ENCODE measurements at places on chromosomes 2 and 18.
A peak's percentile ranks its signal among the peaks of the same experiment; 100 is the strongest.

GRCh38 chr2:86036669-86037138 lies 69.0 kb downstream of the POLR1A start:
- DNase-seq, result no peak

GRCh38 chr2:71306762-71307161 lies 24.8 kb upstream of the ZNF638 start:
- no peak for DNase-seq

DNA sequence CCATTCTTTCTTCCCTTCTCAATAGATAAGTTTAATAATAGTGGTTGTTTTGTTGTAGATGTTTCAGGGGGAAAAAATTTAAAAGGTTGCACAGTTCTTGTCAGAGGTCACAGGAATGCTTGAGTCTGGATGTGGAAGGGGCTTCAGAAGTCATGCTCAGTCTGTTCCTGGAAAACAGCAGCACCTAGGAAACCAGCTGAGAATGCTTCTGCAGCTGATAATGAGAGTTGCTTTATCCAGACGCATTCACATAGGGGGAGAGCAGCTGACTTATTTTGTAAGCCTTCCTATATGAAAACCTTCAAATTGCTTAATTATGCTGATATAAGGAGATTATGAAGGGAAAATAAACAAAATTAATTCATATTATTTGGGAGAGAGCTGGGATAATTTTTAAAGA lies 235.5 kb downstream of the GULP1 start:
- DNase-seq, result no peak

DNA sequence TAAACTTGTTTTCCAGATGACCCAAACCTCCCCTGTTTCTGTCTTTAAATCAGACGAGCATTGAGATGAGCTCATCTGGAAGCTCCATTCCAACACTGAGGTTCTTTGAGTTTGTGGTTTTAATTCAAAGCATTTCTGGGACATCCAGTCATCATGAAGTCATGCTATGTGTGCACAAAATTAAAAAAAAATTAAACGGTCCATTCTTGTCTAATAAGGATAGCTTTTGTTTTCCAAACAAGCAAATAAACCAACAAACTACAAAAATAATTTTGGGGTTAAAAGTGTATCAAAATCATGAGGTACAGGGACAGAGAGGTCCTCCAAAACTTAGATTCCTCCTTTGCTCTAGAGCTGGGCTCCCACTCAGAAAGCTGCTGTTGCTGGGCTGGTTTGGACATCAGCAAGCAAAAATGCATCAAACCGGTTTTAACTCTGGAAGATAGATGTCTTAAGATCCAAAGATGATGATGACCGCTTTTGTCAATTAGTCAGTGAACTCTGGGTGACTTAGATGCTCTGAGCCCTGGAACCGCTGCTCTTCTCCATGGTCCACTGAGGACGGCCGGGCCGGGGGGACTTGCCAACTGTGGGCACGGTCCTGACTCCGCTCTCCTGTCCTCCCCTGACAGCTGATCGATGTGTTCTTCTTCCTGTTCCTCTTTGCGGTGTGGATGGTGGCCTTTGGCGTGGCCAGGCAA lies 65.4 kb downstream of the TRPM8 start:
- DNase-seq, result no peak

- no peak for DNase-seq
Measured at GRCh38 chr2:60215386-60215901, 338.0 kb downstream of the BCL11A start.

- DNase-seq, result peak; percentile 3
Measured at GRCh38 chr2:69490486-69490885, 53.3 kb upstream of the NFU1 start.

GRCh38 chr18:37537868-37538525 lies 27.6 kb downstream of the CELF4 start:
- DNase-seq, result no peak

DNA sequence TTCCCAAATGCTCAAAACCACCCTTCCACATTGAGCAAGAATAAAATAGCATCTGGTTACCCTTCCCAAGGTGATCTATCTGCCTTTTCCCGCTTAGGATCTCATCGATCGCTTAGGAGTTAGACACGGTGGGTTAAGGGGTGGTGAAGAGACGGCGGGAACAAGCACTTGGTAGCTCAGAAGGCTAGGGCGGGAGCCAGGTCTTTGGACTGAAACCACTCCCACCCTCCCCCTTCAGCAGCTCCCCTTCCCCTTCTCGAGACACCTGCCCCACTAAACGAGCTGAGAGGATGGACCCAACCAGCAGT lies 513 bp downstream of the THOC1 start:
- DNase-seq, result no peak

DNA sequence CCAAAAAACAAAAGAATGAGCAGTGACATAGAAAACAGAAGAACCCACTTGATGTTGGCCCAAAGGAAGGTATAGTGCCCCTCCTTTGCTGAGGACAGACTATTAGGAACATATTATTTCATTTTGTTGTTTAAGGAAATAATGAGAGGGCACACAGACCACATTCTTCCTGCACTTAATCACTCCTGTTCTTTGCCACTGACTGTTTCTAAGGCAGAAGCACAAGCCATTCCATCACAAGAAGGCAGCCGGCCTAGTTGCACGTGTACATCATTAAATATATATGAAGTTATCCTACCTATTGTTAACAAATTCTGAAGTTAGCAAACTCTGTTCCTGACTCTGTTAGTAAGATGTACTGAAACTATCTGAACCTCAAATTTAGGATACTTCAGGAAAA lies 110.0 kb downstream of the LNPK start:
- DNase-seq, result no peak

- DNase-seq, result no peak
Measured at GRCh38 chr18:44198612-44199284, 481.9 kb upstream of the SETBP1 start.

- DNase-seq, result no peak
Measured at GRCh38 chr2:8976442-8977259, 26.8 kb downstream of the MBOAT2 start.

DNA sequence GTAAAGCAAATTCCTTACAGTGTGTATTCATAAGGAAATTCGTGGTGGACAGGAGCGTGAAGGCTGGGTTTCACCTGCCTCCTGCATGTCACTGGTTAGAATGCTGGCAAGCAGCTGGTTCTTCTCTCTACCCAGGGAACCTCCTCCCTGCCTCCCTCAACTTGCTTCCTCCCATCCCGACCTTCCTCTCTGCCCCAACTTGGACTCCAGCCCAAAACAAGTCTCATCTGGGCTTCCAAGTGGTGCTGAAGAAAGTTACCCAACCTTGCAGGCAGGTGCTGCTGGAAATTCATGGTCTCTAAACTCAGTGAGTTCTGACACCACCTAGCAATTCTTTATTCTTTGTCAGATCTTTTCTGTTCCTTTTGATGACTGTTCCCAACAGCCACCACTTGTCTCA lies 184.5 kb downstream of the BCL2 start:
- no peak for DNase-seq

Data from CD4-positive, alpha-beta T cell treated with Interleukin-6 at 100 ng/mL for 8 hours (primary cell).